ENCODE measurements at places on chromosomes 6 and 20.

DNA sequence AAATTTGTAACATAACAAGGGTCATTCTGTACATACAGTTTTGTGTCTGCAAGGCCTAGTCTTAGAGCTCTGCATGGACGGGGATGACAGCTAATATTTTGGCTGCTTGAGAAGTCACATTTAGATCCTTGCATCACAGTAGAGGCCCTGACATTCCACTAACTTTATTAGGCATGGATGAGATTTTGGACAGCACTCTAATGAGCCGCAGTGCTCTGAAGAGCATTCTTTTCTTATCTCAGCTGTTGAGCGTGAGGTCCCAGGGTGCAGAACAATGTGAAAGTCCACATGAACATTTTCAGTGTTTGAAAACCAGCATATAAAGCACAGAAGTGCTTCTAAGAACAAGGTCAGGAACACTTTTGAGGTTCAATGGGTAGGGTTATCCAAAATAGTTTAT is 58.9 kb downstream of the IPCEF1 start:
- no peak for DNase-seq

DNA sequence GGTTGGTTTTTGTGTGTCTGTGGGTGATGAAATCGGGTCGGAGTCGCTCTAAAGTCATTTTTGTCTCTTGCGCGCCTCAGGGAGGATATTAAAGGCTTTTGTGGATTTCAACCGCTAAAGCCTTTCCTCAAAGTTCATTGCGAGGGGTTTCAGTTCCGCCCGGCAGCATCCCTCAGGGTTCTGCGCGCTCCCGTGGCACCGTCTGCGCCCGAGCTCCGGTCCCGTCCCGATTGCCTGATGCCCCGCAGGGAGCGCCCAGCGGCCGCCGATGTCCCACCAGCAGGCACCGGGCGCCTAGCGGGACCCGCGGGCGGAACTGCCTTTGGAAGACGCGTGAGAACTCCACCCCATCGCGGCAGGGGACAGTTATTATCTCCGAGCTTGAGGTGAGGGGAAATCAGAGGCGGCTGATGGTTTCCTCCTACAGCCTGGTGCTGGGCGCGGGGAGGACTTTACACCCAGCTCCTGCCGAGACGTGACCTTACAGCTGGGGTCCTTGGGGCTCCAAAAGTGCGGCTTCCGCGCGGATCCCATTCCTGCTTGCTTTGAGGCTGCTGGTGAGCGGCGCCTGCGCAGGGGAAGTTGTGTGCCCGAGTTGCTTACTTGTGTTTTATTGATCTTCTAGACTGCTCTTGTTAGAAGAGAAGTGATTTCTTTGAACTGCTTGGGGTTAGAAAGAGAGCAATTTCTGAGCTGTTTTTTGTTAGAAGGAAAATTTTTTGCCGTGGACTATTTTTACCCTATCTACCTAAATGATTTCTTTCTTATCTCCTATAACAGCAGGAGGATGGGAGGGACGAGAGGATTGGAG is 27.1 kb downstream of the ULBP1 start:
- DNase-seq, result no peak

GRCh38 chr6:104118274-104118673 is 741.4 kb downstream of the HACE1 start:
- DNase-seq, result no peak

DNA sequence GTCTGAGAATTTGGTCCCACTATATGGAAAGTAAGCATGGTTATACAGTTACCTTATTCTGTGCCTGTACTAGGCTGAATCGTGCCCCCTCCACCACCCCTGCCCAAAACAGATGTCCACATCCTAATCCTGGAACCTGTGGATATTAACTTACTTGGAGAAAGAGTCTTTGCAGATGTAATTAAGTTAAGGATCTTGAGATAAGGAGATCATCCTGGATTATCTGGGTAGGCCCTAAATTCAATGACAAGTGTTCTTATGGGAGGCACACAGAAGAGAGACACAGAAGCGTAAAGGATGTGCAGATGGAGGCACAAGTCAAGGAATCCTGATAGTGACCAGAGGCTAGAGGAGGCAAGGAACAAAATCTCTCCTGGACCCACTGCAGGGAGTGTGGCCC is 116.7 kb upstream of the MAN1A1 start:
- DNase-seq, result no peak

DNA sequence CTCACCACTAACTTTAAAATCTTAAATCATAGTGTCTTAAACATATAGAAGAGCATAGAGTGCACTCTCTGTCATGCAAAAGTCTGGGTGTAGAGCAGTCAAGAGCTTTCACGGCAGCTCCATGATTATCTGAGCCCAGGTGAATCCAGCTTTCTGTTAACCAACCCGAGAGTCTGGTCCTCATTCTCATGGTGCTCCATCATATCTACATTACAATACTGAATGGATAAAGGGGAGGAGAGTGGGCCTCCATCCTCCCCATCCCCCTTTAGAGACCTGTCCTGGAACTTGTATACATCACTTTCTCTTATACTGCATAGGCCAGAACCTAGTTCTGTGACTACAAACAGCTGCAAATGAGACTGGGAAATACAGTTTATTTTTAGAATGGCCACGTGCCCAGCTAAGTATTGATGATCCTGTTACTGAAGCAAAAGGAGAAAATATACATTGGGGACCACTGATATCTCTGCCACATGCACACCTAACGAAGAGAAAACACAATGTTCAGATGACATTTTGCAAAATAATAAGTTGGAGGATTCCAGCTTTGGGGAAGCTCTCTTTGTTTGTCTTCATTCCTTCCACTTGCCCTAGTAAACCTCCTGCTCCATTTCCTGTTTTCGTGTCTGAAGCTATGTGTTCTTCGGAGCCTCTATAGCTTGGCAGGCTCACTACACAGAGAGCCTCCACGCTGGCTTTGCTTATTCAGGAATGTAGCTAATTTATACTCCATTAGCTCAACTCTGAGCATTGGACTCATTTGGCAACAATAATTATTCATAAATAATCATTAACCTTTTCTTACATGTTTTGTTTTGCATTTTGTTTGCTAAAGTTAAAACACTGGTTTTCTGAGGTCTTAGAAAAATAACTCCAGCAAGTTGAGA is 110.1 kb downstream of the IYD start:
- DNase-seq, result peak; percentile 76

GRCh38 chr6:16844183-16844582 is 82.9 kb upstream of the ATXN1 start:
- no peak for DNase-seq

DNA sequence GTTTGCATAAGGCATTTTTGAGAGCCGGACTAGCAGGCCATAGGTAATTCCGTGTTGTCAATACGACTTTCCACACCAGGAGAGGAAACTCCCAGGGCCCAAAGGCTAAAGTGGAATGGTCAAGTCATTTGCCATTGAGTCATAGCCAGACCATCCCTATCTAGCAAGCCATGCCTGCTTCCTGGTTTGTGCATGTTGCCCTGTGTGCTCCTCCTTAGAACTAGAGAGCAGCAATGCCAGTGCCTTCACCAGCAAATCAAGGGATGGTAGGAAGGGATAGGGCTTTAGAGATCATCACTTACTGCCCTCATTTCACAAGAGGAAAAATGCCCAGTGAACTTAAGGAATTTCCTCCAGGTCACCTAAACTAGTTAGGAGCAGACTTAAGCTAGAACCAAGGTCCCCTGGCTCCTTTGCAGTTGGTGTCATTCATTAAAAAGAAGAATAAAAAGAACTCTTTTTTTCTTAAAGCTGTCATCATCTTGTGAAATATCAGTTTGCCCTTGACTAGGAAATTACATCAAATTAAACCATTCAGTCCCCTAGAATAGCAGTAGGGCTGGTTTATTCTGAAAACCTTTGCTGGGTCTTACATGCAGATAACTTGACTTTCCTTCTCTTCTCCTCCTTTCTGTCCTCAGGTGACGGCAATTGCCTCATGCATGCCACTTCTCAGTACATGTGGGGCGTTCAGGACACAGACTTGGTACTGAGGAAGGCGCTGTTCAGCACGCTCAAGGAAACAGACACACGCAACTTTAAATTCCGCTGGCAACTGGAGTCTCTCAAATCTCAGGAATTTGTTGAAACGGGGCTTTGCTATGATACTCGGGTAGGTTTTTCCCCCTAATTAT is 7.4 kb downstream of the TNFAIP3 start:
- peak; percentile 81 for DNase-seq

GRCh38 chr6:125924697-125925358 is 31.7 kb upstream of the HINT3 start:
- DNase-seq, result no peak

GRCh38 chr6:50277774-50278173 is 228.0 kb upstream of the DEFB112 start:
- no peak for DNase-seq

- no peak for DNase-seq
Observed at GRCh38 chr20:39630215-39630908, 668.2 kb downstream of the DHX35 start.

- no peak for DNase-seq
Observed at GRCh38 chr6:137520520-137520919, 26.3 kb upstream of the OLIG3 start.

DNA sequence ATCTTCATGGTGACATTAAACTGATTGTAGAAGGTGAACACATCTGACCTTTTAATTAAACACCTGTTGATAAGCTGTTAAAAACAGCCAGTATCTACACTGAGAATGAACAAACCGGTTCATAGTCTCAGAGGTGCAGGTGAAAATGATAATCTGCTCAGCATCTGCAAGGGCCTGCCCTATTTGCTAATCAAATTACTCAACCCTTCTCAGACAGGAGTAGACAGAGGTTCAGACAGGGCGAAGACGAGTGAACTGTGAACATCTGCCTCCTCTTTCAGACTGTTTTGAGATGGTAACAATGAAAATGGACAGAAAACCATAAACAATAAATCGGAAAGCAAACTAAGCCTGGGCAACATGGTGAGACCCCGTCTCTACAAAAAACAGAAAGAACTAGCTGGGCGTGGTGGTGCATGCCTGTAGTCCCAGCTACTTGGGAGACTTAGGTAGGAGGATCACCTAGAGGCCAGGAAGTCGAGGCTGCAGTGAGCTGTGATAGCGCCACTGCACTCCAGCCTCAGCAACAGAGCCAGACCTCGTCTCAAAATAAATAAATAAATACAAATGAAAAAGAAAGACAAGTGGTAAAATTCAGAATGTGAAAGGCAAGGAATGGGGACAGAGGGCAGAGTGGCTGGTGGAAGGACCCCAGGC is 55.9 kb downstream of the NINL start:
- no peak for DNase-seq

DNA sequence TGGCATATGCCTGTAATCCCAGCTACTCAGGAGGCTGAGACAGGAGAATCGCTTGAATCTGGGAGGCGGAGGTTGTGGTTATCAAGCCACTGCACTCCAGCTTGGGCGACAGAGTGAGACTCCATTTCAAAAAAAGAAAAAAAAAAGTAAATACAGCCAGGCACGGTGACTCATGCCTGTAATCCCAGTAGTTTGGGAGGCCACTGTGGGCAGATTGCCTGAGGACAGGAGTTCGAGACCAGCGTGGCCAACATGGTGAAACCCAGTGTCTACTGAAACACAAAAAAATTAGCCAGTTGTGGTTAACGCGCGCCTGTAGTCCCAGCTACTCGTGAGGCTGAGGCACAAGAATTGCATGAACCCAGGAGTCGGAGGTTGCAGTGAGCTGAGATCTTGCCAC is 1.5 kb upstream of the NINL start:
- DNase-seq, result no peak

GRCh38 chr6:42138190-42138589 is 4.2 kb downstream of the C6orf132 start:
- DNase-seq, result no peak

GRCh38 chr6:27149150-27149549 is 98.4 kb upstream of the PRSS16 start:
- DNase-seq, result no peak

GRCh38 chr20:61786230-61786629 is 279.5 kb downstream of the TAF4 start:
- no peak for DNase-seq

DNA sequence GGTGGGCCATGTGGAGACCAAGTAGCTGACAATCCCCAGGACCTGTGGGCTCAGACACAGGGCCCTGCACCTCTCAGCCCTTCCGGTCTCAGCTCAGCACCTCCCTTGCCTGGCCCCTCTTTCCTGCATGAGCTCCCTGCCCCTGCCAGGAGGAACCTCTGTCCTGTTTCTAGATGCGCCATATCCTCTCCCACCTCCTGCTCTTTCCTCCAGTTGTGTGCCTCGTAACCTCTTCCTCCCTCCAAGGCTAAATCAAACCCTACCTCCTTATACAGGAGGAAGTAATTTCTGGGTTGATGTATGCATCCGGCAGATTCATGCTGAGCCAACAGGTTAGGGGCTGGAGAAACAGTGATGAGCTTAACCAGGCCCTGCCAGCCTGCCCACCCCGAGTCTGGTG is 30.9 kb downstream of the ITPR3 start:
- no peak for DNase-seq

- DNase-seq, result no peak
Observed at GRCh38 chr6:155882527-155883333, 427.1 kb upstream of the NOX3 start.

DNA sequence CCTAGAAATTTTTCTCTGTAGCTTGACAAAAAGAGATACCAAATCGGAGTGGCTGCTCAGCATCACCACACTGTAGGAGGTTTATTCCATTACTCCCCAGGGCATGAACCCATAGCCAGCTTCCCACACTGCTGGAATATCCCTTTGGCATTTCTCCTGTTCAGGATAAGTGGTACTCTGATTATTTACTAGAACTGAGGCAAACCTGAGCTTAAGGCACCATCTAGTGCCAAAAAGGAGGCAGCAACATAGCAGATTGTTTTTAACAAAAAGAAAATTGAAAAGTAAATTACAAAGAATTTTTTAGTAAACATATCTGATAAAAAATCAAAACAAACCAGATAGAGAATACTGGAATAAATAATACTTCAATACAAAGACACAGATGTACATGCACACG is 181.7 kb downstream of the WDR27 start:
- DNase-seq, result no peak

GRCh38 chr20:53872561-53873229 is 197.7 kb downstream of the BCAS1 start:
- no peak for DNase-seq

- no peak for DNase-seq
Observed at GRCh38 chr20:63494420-63495166, 4.3 kb downstream of the EEF1A2 start.

GRCh38 chr20:24643731-24644626 is 174.6 kb downstream of the SYNDIG1 start:
- no peak for DNase-seq

GRCh38 chr20:45097485-45098102 is 3.3 kb downstream of the KCNS1 start:
- DNase-seq, result no peak

DNA sequence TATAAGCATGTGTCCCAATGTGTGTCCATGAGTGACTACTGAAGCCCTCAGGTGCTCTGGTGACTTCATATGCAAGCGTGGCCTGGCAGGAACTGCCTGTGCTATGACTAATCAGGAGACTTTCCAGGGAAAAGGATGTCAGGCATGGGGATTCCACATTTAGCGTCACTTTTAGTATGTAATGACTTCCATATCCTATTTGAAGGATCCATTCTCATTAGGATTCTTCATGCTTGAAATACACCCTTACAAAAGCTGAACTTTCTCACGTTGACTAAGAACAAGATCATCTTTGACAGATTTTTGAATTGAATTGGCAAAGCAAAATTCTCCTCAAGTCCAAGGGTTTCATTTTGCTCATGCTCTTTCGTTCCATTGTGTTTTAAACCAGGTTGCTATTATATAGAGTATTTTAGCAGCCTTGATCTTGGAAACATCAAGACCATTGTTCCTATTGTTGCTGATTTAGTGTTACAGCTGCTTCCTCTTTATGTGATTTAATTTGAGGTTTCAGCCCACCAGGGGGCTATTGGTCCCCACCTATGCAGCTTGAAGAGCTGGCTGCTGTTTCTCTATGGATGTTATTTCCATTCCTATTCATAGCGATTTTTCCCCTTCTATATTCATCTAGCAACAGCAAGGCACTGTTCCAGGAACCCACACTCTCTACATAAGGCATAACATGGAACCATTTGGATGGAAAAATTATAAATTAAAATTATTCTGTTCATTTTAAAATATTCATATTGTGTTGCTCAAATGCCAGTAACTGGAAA is 418.6 kb downstream of the CDKAL1 start:
- DNase-seq, result peak; percentile 96

Measured in dermis microvascular lymphatic vessel endothelial cell (primary cell).